ENCODE measurements at places on chromosomes 16 and 17.
A peak's percentile ranks its signal among the peaks of the same experiment; 100 is the strongest.

DNA sequence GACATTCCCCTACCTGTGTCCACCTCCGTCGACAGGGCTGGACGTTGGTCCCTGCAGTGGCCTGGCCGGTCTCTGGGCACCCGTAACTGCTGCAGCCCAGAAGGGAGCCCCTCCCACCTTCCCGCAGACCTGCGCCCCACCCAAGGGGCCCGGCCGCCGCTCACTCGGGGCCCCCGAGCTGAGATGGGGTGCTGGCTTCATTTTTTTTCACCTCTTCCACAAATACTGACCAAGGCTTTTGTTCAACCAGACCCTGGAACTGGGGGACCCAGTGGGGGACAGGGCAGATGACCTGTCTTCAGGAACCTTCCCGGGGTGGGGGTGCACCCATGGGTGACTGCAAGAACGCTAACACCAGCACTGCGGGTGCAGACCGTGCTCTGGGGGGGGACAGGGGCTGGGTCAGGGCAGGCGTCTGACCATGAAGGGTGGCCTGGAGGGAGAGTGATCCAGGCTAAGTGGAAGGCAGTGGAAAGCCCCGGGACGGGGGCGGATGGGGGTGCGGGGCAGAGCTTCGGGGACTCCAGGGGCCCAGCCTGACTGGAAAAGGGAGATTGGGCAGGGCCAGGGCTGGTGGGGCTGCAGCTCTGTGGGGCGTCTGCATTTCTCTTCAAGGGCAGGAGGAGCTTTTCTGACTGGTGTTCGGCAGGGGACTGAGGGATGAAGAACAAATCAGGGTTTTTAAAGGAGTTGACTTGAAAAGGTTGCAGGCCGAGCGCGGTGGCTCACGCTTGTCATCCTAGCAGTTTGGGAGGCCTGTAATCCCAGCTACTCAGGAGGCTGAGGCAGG is 42.3 kb downstream of the SLC7A5 start:
- H3K4me3 ChIP-seq, result no peak overlapping the region
- H3K27me3 ChIP-seq, result peaks cover 7% of the 10 kb centered on the region
- H3K4me1 ChIP-seq, result peaks cover 21% of the 10 kb centered on the region
- peaks cover 25% of the 10 kb centered on the region for H3K36me3 ChIP-seq

GRCh38 chr17:57408071-57408811 is 151.9 kb downstream of the MSI2 start:
- H3K4me3 ChIP-seq, result peak overlapping the region; percentile 44
- H3K4me1 ChIP-seq, result peaks cover 50% of the 10 kb centered on the region
- no peaks in the 10 kb centered on the region for H3K27me3 ChIP-seq
- H3K27ac ChIP-seq, result peak overlapping the region; percentile 75
- peak; percentile 28 for DNase-seq

GRCh38 chr16:74811911-74812310 is 37.3 kb upstream of the FA2H start:
- H3K27ac ChIP-seq, result no peak overlapping the region
- H3K36me3 ChIP-seq, result peaks cover 1% of the 10 kb centered on the region
- DNase-seq, result no peak
- H3K4me3 ChIP-seq, result no peak overlapping the region
- H3K4me1 ChIP-seq, result no peaks in the 10 kb centered on the region
- peaks cover 11% of the 10 kb centered on the region for H3K27me3 ChIP-seq

DNA sequence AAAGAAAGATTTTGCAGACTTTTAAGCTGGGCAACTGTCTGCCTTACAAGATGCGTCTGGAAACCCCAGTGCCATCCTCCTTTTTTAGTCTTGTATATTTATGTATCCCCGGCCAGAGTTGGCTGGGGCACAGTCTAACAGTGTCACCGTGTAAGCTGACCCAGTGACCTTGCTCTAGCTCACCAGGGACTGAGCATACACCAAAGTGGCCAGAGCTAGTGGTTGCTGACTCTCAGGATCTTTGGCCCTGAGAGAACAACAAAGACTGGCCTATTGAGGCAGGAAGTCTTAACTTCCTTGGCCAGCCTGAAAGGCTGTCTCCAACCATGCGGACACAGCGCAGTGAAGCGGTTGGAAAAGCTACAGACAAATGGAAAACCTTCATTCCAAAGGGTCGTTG is 745.2 kb downstream of the WWOX start:
- peaks cover 4% of the 10 kb centered on the region for H3K36me3 ChIP-seq
- DNase-seq, result no peak
- H3K4me1 ChIP-seq, result peaks cover 9% of the 10 kb centered on the region
- H3K27ac ChIP-seq, result no peak overlapping the region

- H3K4me1 ChIP-seq, result peaks cover 16% of the 10 kb centered on the region
- peak overlapping the region; percentile 57 for H3K27ac ChIP-seq
- peaks cover 23% of the 10 kb centered on the region for H3K36me3 ChIP-seq
Measured at GRCh38 chr17:73011016-73011486, 81.4 kb downstream of the SLC39A11 start.

GRCh38 chr17:33745047-33745760 is 452.1 kb upstream of the ASIC2 start:
- H3K27me3 ChIP-seq, result peaks cover 11% of the 10 kb centered on the region
- no peak for DNase-seq
- no peak overlapping the region for H3K4me3 ChIP-seq
- H3K27ac ChIP-seq, result no peak overlapping the region

DNA sequence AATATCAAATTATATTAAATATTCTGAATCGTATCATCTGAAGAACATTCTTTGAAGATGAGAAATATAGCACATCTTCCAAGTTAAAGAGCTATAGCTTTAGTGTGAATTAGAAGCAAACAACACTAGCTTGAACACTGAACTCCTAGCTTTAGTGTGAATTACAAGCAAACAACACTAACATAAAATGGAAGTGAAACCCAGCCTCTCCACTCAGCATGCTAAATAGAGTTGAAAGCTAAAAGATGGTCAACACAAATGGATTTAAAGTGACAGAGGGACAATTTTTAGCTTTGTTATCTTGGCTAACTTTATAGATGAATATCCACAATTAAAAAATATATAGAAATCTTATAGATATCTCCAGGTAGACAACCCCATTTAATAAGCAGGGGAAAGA is 4.5 kb upstream of the KIF2B start:
- no peak overlapping the region for H3K27ac ChIP-seq
- no peaks in the 10 kb centered on the region for H3K27me3 ChIP-seq
- H3K36me3 ChIP-seq, result no peaks in the 10 kb centered on the region

DNA sequence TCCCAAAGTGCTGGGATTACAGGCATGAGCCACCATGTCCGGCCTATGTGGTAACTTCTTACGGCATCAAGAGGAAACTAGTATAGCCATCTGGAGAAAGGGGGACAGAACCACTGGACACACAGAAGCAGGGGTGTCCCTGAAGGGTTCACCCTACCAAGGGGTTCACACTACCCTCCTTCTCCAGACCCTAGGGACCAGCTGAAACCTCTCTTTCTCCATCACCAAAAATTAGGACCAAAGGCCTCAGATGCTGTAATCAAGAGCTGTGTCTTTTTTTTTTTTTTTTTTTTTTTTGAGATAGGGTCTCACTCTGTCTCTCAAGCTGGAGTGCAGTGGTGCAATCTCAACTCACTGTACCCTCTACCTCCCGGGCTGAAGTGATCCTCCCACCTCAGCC is 33.2 kb downstream of the ZFHX3 start:
- no peaks in the 10 kb centered on the region for H3K36me3 ChIP-seq
- no peak for DNase-seq
- H3K27me3 ChIP-seq, result no peaks in the 10 kb centered on the region
- peaks cover 57% of the 10 kb centered on the region for H3K4me1 ChIP-seq
- H3K4me3 ChIP-seq, result no peak overlapping the region

DNA sequence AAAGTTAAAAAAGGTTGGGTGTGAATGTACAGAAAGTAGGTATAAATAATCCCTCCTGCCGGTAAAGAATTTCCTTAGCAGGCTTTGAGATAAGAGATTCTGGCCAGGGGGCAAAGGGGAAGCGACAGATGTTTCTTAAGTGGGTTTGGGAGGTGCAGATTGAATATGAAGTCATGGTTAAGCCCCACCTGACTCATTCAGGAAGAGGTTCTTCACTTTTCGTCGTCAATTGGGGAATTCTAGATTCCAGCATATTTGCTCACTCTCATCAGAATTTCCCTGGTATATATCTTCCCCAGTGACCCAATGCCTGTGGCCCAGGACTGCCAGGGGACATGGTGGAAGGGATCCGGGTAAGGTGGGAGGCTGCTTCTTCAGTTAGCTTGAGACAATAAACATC is 127.8 kb downstream of the CPPED1 start:
- H3K4me1 ChIP-seq, result peaks cover 3% of the 10 kb centered on the region
- H3K27me3 ChIP-seq, result no peaks in the 10 kb centered on the region
- no peak overlapping the region for H3K27ac ChIP-seq

- DNase-seq, result no peak
- H3K36me3 ChIP-seq, result no peaks in the 10 kb centered on the region
- peaks cover 6% of the 10 kb centered on the region for H3K27me3 ChIP-seq
- no peaks in the 10 kb centered on the region for H3K4me1 ChIP-seq
Measured at GRCh38 chr17:79065105-79065670, 9.4 kb upstream of the ENGASE start.

DNA sequence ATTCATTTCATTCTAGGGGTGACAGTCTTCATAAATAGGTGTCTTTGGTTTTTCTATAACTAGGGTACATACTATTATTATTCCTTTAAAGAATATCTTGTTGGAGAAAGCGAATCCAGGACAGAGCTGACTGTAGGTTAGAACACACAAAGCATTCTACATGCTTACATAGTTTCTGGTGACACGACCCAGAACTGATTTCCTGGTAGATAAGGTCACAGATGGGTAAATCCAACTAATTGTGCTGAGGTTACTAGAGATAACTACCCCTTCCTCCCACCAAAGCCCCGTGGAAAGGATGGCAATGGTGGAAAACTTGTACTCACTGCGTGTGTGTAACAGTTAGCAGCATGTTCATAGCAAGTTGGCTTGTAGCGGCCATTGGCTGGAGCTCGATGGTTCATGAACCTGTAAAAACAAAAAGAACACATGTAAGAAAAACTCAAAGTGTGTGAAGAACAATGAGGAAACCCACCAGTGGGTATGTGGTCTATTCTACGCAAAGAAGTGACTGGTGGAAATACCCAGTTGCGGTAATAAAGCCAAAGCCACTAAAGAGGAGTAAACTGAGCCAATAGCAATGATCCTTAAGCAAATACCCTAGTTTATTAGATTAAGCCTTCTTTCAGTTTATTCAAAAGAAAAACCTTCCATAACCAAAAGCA is 7.7 kb downstream of the MMD start:
- DNase-seq, result no peak
- no peak overlapping the region for H3K27ac ChIP-seq
- no peak overlapping the region for H3K4me3 ChIP-seq
- H3K36me3 ChIP-seq, result peaks cover 32% of the 10 kb centered on the region
- peaks cover 25% of the 10 kb centered on the region for H3K4me1 ChIP-seq

DNA sequence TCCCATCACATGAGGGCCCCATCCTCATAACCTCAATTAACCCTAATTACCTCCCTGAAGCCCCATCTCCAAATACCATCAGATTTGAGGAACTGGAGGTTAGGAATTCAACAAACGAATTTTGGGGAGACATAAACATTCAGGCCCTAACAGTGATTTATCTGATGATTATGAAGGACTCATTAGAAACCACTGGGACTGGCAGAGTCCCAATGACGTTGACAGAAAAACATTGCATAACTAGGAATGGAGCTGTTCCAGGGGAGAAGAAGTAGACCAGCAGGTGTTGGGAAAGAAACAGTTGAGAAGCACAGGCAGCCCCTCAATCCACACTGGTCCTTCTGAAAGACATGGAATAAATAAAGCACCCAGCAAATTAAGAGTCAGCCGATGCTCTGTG is 282.0 kb downstream of the MAP2K4 start:
- no peak overlapping the region for H3K27ac ChIP-seq
- no peaks in the 10 kb centered on the region for H3K36me3 ChIP-seq
- no peaks in the 10 kb centered on the region for H3K4me1 ChIP-seq
- no peak for DNase-seq
- H3K27me3 ChIP-seq, result no peaks in the 10 kb centered on the region
- H3K4me3 ChIP-seq, result no peak overlapping the region

DNA sequence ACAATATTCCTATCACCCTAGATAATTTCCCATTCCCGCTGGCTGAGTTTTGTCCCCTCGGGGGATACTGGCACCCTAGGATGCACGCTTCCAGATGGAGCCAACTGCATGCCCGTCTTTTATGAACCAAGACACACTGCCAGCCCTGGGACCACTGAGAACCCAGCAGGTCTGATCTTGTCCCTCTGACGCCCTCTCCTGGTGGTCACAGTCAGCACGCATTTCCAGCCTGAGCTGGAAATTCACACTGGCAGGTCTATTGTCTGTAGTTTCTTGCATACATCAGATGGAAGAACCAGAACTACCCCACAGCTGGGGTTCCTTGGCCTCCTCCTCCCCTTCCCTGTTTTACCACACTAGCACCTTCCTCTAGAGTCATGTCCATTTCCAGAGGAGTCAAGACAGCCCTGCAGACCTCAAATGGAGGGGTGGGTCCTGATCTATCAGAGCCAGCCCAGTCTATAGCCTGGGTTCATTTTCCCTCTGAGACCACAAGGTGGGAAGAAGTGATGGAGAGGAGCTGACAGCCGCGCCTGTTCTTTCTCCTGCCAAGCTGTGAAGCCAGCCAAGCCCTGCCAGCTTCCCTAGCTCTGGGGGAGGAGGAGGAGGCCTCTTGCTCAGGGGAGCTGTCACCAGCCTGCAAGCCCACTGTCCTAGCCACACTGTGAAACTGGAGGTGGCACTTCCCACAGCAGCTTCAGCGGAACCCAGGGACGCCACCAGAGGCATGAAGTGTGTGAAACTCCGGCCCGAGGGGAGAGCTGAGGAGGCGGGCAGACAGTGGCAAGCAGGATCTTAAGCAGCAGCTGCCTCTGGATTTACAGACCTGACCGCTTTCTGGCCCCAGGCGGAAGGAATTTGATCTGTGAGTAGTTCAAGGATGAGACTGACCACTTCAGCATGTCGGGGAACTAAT is 29.3 kb downstream of the MXRA7 start:
- peaks cover 2% of the 10 kb centered on the region for H3K36me3 ChIP-seq
- no peak overlapping the region for H3K27ac ChIP-seq
- no peaks in the 10 kb centered on the region for H3K27me3 ChIP-seq

DNA sequence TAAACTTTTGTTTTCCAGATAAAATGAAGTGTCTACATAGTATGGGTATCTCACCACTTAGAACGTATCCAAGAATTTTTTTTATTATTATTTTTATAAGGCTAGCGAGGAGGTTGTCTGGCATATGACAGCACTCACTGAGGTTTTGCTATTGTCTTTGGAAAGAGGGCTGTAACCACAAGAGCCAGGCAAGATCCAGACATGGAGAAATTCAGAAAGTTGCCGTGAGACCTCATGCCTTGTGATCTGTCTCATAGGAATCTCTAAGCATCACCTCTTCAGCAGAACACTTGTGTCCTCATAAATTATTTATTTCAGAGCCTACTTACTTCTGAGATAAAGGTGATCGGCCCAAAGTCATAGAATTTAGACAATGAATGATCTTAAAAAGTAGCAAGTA is 410.8 kb downstream of the CDH11 start:
- no peak overlapping the region for H3K27ac ChIP-seq
- DNase-seq, result no peak
- H3K27me3 ChIP-seq, result no peaks in the 10 kb centered on the region
- H3K36me3 ChIP-seq, result no peaks in the 10 kb centered on the region
- H3K4me3 ChIP-seq, result no peak overlapping the region

All from stimulated activated naive B cell treated with anti-CD40 and anti-IgM and Interleukin-4, amounts not matched to agents 10 μg/mL and 1 μg/mL and 100 μg/mL, for 72 hours (primary cell).